ENCODE measurements at places on chromosomes 11 and 22.

DNA sequence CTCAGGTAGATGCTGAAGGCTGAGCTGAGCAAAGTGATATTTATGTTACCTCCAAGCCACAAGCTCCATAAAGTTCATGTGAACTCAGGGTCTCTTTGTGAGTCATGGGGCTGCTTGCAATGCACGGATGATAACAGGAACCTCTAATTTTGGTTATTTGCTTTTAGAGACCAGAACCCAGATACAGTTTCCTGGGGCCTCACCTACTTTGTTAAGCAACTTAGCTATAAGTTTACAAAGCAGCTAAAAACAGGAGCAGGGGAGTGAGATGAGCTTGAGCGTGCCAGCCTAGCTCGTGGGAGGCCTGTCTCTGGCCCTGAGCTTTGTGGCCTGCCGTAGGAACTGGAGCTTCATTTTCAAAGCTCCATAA, 29.2 kb downstream of the SREBF2 start:
- DNase-seq, result peak; percentile 41

GRCh38 chr11:9014826-9015225, 11.0 kb upstream of the NRIP3 start:
- DNase-seq, result no peak

DNA sequence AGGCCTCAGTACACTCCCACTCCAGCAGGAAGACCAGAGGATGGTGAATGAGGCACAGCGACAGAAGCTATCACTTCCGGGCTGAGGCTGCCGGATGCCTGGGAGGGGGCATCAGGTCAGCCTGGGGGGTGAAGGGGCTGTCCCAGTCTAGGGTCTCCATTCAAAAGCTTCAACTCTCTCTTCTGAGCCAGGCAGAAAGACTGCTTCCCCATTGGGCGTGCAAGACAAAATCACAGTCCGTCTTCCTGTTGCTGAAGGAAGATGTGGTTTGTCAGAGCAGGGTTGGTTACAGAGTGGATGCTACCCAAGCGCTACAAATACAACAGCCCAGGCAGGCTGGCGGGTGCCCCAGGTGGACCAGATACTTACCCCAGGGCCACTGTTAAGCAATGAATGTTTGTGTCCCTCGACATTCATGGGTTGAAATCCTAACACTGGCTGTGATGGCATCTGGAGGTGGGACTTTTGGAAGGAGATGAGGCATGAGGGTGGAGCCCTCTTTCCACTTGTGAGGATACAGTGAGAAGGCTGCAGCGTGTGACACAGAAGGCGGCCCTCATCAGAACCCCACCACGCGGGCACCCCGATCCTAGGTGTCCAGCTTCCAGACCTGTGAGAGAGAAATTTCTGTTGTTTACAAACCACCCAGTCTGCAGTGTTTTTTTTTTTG, 12.0 kb downstream of the UPK3A start:
- DNase-seq, result no peak

DNA sequence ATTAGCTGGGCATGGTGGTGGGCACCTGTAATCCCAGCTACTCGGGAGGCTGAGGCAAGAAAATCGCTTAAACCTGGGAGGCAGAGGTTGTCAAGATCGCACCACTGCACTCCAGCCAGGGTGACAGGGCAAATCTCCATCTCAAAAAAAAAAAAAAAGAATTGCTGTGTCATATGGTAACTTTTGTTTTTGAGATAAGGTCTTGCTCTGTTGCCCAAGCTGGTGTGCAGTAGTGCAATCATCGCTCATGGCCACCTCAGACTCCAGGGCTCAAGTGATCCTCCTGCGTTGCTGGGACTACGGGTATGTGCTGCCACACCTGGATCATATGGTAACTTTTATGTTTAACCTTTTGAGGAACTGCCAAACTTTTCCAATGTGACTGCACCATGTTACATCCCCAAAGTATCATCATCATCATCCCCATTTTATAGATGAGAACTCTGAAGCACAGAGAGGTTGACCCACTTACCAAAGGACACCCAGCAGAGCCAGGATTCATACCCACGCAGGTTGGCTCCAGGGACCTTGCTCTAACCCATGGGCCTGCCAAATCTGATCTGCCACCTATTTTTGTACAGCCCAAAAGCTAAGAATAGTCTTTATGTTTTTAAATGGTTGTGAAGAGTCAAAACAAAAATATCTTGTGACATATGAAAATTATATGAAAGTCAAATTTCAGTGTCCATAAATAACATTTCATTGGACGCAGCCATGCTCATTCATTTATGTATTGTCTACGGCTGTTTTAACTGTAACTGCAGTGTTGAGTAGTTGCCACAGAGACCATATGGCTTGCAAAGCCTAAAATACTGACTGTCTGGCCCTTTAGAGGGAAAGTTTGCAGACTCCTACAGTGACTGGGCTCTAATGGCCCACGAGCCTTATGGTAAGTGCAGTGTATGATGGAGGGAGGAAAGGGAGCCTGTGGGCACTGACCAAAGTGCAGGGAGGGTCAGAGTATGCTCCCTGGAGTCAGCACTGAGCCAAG, 45.3 kb downstream of the GDPD5 start:
- no peak for DNase-seq

DNA sequence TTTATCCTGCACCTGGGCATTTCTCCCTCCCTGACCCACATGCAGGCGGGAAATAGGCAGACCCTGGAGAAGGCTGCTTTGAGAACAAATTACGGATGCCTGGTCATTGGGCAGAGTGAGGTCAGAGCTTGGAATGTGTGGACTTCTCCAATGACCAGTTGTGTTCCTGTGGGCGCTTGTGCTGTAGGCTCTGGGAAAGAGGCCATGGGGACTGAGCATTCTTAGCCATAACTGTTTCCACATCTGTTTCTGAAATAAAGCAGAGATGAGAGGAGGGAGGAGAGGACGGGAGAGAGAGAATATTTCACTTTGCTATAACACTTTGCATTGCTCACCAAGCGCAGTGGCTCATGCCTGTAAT, 11.2 kb upstream of the TMEM184B start:
- no peak for DNase-seq

DNA sequence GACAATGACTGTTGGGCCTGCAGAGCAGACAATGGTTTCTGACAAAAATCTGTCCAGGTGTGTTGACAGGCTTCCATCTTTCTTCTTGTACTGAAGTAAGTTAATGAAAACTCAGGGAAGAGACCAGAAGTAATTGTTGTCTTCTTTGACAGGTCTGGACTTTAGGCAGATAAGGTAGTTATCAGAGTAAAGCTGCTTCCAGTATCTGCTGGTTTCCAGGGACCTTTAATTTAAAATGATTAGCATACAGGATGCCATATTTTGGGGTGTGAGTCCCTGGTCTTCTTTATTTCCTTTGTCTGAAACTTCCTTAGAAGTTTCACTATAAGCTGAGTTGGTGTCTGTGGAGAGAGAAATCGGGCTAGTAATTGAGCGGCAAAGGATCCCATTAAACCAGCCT, 1.4 kb downstream of the TMX2 start:
- DNase-seq, result no peak

- DNase-seq, result no peak
These were observed 7.3 kb downstream of the IFT27 start for GRCh38 chr22:36768616-36769015.

DNA sequence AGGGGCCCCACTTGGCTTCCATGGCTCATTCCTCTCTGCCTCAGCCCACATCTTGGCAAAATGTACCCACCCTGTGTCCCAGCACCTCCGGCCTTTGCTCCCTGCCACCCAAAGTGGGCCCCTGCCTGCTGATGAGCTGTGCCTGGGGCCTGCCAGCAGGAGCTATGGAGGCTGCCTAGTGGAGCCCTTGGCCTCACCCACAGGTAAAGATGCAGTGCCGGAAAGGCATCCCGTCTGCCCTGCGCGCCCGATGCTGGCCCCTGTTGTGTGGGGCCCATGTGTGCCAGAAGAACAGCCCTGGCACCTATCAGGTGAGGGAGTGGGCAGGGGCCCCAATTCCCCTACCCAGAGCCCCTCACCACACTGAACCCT, 1.3 kb downstream of the TBC1D10C start:
- no peak for DNase-seq

DNA sequence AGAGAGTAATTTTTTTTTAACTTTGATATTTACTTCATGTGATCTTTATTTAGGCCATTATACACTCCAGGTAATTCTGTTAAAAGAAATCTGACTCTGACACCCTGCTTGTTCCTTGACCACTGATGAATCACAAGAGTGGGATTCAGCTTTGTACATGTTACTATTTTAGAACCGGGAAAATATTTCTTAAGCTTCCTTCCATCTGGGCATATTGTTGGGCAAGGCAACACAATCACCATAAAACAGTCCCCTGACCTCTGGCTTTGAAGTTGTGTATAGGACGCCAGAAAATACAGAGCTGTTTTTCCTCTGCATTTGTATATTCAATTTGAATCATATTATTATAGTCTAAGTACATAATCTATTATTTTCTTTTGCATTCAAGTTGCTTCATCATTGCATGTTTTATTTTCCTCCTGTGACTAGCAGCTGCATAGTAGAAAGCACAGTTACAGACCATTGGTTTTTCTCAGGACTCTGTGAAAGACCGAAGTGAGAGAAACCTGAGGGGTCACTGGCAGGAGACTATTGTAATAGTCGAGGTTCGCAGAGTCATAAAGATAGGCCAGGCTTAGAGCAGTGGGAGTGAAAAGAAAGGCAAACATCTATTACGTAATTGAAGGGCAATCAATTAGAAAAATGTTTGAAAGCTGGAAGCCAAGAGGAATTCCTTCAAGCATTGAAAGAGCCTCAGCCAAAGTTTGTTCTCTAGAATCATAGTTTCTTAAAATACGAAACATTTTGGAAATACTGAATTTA, 51.8 kb upstream of the SLC36A4 start:
- DNase-seq, result no peak

DNA sequence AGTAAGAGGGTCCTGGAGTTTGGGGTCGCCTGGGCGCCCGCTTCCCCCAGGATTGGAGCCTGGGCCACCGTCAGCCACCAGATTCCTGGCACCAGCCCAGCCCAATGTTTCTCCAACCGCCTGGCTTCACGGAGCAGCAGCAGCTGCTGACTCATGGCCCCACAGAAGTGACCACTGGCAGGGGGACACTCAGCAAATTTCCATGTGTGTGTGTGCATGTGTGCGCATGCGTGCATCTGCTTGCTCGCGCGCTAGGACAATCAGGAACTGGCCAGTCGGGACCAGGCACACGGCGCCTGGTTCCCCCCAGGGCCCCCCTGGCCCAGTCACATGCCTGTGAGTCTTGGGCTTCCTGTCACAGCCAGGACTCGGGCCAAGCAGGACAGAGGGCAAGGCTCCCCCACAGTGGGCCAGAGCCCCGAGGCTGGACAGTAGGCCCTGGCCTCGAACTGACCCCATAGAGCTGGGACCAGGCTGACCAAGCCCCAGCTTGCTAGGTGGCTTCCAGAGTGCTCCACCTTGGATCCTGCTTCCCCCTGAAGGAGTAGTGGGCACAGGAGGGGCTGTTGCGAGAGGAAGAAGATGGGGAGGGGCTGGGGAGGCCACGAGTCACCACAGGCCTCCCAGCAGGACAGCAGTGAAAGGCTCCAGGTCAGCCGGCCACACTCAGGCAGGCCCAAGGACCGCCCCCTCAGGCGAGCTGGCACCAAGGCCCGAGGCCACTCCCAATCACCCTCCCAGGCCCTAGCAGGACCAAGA, 3.2 kb downstream of the CTSD start:
- DNase-seq, result no peak

DNA sequence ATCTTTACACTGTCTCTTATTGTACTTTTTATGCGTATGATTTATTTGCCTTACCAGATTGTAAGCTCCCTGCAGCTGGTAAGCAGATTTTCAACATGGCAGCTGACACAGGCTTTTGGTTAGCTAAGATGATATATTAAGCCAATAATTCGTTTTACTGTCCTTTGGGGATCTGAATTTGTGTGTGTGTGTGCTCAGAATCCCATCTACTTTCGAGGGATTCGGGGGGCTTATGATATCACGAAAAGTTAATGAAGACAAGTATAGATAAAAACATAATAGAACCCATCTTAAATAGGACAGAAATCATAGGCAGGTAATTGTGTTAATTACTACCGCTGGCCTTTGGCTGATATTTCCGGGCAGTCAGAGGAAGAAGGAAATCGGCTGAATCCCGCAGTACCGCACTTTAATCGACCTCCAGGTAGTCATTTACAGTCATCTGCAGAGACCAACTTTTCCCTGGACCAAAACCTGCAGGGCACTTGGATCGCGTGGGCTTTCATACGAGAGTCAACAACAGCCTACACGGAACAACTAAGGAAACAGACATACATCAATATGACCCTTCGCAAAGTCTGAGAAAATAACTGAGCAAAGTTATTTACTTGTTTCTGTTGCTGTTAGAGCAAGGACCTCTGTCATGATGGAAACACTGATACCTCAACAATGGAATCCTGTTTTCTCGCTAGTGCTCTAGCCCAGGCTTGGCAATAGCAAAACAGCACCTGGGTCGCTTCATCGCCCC, 802 bp downstream of the KBTBD3 start:
- no peak for DNase-seq

GRCh38 chr22:35154937-35155387, 89.0 kb downstream of the ISX start:
- no peak for DNase-seq

DNA sequence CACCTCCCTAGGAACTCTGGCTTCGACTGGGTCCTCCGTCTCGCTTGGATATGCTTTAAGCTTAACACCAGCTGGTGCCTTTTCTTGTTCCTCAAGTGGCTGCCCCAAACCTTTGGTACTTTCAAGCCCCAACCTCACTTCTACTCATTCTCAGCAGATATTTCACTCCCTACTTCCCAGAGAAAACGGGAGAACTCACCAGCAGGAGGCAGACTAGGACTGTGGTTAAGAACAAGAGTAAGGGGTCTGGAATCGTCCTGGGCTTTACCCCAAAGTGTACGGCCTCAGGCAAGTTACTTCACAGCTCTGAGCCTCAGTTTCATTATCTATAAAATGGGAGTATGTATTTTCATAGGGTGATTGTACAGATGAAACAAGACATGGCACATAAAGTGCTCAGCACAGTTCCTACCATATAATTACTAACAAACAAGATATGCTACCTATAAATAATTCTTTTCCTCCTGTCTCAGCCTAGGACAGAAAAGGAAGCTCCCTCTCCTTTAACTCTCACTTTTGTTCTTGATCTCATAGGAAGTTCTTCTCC, 37.8 kb downstream of the PAMR1 start:
- DNase-seq, result no peak

DNA sequence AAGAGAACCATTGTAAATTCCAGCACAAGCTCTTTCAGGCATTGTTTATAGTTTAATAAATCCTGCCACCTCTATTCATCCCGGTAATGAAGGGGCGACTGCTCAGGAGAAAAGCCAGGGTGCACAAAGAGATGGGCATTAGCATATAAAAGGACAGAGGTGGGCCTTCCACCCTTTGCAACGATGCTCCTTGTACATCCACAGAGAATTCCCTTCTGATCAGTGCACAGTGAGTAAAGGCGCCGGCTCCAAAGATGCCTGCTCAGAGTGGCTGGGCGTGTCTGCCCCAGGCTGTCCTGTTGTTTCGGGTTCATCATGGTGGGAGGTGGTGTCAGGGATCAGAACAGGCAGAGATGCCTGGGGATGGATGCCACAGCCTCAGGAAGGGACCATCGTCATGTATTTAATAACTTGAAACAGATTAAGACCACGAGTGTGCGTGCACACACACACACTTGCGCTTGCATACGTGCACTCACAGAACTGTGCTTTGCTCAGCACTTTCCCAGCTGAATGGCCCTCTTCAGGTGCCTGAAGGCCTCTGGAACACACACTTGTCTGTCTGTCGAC, 305.0 kb downstream of the TBC1D22A start:
- DNase-seq, result no peak

GRCh38 chr11:35641171-35641897, 21.2 kb upstream of the TRIM44 start:
- DNase-seq, result no peak

GRCh38 chr11:33933602-33934001, 41.7 kb upstream of the LMO2 start:
- no peak for DNase-seq

All from stimulated activated CD4-positive, alpha-beta T cell treated with anti-CD3 and anti-CD28 coated beads, Interleukin-1b, Interleukin-23, amount 100 ng/mL, for 4 hours (primary cell).